Stimulated activated CD8-positive, alpha-beta memory T cell treated with anti-CD3 and anti-CD28 coated beads, Interleukin-4, amount 100 ng/mL, for 1 hour (primary cell): ENCODE measurements at places on chromosomes 4 and X.

GRCh38 chr4:168360271-168360670, 41.7 kb upstream of the DDX60 start:
- no peak for DNase-seq

DNA sequence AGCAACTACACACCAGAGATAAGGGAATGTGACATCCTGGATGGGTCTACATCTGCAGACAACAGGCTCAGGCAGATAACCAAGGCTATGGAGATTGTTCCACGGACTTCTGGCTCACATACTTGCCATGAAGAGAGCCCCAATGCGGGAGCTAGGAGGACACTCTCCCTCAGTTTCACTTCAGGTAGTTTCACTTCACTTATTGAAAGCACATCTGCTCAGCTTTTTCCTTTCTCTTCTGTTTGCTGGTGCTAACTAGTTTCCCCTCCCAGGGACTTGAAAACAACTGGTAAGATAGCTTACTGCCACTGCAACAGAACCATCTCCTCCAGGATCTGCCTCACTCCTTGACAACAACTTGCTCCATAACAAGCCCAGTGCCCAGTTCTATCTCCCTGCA, 1.4 kb upstream of the CT47C1 start:
- DNase-seq = no peak

GRCh38 chr4:189809839-189810238, 130.8 kb upstream of the FRG1 start:
- DNase-seq = no peak

DNA sequence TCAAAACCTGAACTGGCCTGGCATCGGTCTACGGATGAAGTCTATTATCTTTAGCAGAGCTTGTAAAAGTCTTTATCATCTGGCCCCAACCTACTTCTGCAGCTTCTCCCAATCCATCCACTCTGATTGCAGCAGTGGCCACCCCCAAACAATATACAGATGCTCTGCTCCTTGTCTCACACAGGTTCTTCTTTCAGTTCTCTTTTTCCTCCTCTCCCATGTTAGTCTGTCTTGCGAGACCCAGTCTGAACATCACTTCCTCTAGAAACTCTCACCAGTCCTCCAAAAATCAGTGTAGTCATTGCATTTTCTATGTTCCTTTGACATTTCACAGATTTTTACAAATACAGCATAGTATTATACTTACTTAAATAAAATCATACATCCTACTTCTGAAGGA, 163.0 kb downstream of the FRMPD4 start:
- DNase-seq = no peak

- DNase-seq = no peak
Observed at GRCh38 chr4:175435381-175435783, 376.7 kb downstream of the GPM6A start.

DNA sequence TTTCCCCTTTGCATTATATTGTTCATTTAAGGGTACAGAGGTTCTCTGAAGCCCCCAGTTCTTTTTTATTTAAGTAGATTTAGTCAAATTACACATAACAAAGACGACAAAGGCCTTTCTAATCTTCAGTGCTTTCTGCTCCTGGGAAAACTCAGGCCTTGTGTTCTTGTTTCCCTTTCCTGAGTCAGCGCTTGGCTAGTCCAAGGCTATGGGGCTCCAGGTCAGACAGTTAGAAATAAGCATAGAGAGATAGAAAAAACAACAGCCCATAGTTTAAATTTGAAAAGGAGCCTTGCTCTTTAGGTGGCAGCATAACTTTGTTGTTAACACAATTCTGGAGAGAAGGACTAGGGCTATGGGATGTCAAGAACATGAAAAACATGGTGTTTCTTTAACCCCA, 97.3 kb downstream of the PPP1R2C start:
- DNase-seq = no peak

GRCh38 chr4:6751611-6752485, 30.7 kb upstream of the KIAA0232 start:
- no peak for DNase-seq

GRCh38 chr4:40427128-40427527, 92.0 kb downstream of the CHRNA9 start:
- no peak for DNase-seq

DNA sequence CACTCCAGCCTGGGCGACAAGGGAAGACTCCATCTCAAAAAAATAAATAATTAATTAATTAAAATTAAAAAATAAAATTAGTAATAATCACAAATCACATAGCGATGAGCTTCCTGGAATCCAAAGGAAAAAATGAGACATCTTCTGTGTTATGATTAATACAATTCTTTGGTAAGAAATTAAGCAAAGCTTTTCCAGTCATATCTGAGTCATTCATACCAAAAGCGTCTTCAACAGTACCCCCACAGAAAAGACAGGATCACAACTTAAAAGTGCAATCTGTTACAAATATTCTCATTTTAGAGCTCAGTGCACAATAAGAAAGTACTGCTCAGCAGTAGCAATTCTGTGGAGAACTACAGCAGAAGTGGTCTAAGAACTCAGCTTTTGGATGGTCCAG, 168.5 kb upstream of the MXRA5 start:
- no peak for DNase-seq

- no peak for DNase-seq
Observed at GRCh38 chr4:81747242-81747930, 275.7 kb upstream of the RASGEF1B start.

DNA sequence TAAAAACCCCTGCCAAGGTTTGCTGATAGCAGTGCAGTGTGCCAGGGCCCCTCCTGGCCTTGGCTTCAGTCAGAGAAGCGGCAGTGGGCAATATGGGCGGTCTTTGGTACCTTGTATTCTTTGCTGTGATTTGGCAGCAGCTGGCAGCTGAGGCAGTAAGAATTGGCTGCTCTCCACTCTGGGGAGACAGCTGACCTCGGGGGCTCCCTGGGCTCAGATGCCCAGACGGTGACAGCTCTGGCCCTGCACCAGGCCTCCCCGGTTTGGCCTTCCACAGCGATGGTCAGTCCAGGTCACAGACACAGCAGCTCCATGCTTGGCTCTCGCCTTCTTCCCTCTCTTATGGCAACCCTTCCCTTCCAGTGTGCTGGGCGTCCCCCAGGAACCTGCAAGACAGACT, 330.9 kb downstream of the BCOR start:
- no peak for DNase-seq

- no peak for DNase-seq
Observed at GRCh38 chr4:103076747-103077347, at the start of gene SLC9B2. Gene SLC9B2, minus strand, starts transcription at chr4:103076761. Its CDS starts 9,211 bp downstream, at chr4:103067550.

DNA sequence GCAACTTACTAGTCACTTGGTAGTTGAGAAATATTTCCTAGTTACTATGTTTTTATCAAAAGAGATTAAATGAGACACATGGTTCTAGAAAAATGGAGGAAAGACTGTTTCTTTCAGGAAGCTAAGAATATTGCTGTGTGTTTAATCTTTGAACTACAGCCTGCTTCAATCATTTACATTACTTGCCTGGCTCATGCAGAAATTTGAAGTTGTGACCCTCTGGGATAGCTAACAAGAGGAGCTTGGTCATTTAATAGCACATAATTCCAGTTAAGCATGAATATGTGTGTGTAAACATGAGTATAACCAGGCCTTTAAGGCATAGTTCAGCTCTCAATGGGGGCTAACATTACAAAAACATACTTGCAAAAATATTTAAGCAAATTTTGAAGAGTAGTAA, 44.6 kb upstream of the SLC25A4 start:
- no peak for DNase-seq

DNA sequence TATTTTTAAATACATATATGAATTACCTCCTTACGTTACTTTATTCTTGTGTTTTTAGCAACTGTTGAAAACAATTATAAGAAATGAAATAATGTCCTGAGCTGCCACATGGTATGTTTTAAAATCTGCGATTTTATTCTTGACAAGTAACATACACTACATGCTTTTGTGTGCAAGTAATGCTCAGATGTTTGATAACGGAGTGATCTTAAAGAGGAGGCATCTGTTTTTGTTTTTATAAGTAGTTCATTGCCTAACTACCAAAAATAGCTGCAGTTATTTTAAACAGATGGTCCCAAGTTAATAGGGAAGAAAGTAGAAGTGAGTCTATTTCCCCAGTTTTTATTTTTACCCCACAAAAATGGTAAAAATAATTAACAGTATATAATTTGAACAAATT, 55.2 kb downstream of the GAB1 start:
- no peak for DNase-seq

GRCh38 chr4:103457566-103457965, 259.4 kb upstream of the CENPE start:
- DNase-seq = no peak

GRCh38 chr4:53547983-53548382, 43.3 kb downstream of the LNX1 start:
- no peak for DNase-seq

DNA sequence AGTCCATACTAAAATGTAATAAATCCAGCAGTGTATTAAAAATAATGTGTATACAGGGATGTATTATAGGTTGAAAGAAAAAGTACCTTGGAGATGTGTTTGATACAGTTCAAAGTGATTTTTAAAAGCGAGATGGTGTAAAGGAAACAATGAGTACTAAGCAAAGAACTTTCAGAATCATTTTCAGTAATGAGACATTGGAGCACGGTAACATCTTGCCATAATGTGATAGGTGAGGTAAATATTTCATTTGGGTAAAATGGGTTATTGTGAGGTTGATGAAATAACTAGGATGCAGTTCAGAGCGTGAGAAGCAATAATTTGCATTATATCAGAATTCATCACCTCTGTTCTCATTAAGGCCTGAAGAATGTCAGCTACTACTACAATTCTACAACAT, 25.9 kb downstream of the EIF2S3 start:
- DNase-seq = no peak

DNA sequence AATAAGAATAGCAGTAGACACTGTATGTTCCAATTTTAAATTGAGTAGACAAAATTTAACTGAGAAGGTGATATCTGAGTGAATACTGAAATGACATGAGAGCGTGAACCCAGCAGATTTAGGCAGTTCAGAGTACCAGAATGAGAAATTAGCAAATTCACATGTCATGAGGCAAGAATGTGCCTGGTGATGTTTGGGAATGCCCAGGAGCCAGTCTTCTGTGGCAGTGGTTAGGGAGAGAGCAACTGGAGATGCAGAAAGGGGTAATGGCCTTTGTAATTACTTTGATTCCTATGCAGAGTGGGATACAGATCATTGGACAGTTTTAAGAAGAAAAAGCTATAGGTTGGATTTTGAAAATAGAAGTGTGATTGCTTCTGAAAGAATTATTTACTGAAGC, 621.9 kb downstream of the TECRL start:
- no peak for DNase-seq

GRCh38 chr4:54289316-54289715, 60.2 kb downstream of the PDGFRA start:
- DNase-seq = no peak

DNA sequence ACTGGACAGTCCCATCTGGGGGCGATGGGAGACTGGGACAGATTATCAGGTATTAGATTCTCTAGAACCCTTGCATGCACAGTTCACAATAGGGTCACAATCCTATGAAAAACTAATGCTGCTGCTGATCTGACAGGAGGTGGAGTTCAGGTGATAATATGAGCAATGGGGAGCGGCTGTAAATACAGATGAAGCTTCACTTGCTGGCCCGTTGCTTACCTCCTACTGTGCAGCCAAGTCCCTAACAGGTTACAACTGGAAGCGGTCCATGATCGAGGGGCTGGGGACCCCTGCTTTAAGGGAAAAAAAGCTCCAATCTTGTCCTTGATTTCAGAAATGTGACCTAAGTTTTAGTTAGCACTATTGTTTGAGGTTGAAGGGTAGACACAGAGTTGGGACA, 175.2 kb downstream of the ZNF330 start:
- DNase-seq = no peak

GRCh38 chr4:7712021-7712671, 227.5 kb downstream of the AFAP1 start:
- no peak for DNase-seq

DNA sequence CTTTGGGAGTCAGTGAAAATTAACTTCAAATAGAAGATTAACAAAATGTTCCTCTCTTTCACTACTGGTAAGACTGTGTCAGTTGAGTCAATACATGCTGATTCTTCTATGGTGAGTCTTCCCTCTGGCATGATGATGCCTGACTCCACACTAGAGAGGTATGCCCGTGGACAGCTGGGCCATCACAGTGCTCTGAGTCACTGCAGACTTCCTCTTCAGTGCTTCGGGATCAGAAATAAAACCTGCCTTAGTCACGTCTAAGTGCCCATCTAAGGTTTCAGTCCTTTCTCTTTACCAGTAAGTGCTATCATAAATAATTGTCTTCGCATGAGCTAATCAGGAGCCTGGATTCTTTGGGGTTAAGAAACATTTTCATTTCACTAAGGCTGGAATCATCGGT, 1.6 kb upstream of the ASB5 start:
- DNase-seq = no peak

GRCh38 chr4:61603086-61603485, 403.0 kb downstream of the ADGRL3 start:
- DNase-seq = no peak

DNA sequence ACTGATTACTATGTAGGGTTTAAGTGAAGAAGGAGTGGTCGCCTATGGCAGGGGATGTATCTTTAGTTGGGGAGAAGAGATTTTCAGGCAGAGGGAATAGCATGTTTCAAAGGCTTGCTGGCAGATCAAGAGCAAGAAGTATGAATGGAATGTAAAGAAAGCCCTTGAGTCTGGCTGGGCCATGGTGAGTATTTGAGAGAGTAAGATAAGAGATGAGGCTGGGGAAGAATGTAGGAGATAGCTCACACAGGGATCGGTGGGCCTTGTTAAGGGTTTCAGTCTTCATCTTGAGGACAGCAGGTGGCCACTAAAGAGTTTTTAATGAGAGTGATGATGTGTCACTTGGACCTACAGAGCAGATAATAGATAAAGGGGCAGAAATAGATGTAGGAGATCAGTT, 319.1 kb upstream of the RPS6KA3 start:
- no peak for DNase-seq

DNA sequence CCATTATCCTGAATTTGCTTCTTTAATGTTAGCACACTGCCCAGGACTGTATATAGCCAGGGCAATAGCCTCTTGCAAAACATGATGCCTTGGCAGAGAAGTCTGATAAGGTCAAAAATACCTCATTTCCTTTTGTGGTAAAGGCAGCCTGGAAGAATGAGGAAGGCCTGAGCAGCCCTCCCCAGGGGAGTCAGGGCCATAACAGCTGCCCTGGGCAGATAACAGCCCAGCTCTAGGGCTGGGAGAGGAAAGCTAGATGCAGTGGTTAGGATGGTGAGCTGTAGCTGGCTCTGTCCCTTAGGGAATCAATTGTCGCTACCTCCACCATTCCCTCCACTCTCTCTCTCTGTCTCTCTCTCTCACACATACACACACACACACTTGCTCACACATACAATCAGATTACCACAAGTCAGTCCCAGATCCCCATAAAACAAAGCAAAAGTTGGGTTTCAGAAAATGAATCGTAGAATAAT, 29.2 kb downstream of the EFHC2 start:
- no peak for DNase-seq

GRCh38 chr4:184439856-184440594, 34.3 kb downstream of the IRF2 start:
- no peak for DNase-seq

GRCh38 chr4:78781924-78782323, 5.8 kb downstream of the BMP2K start:
- no peak for DNase-seq

- no peak for DNase-seq
Observed at GRCh38 chrX:10190367-10190766, 33.6 kb downstream of the CLCN4 start.

GRCh38 chr4:122038896-122039295, 87.0 kb upstream of the TRPC3 start:
- DNase-seq = no peak
